ENCODE measurements at places on chromosomes 5 and 9.

GRCh38 chr9:135283671-135284070 lies 195.9 kb upstream of the PPP1R26 start:
- no peak for DNase-seq

DNA sequence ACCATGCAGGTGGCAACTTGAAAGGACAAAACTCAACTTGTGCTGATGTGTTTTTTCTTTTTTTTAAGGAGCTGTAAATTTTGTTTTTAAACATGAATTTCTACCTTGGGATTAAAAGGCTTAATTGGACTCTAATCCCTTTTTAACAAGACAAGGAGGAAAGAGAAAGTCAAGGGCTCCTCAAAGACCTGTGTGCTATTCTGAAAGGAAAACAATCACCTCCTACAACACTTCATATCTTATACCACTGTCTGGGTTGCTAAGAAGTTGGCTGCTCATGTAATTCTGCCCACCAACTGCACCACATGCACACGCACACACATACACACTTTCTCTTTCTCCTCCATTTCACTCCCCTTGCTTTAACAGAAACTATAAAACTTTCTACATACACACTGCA lies 78.6 kb downstream of the SH3RF2 start:
- DNase-seq, result no peak

DNA sequence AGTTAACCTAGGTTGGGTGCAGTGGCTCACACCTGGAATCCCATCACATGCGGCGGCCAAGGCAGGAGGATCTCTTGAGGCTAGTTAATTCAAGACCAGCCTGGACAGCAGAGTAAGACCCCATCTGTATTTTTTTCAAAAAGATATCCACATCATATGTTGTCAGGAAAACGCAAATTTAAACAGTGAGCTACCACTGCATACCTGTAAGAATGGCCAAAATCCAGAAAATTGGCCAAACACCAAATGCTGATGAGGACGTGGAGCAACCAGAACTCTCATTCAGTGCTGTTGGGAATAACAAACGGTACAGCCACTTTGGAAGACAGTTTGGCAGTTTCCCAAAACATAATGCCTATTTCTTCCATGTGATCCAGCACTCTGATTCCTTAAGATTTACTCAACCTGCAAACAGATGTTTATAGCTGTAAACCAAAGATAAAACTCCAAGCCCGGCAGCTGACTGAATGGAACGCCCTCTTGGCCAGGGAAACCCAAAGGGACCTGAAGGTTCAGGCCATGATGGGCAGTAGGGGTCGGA lies 12.4 kb downstream of the CEL start:
- DNase-seq, result no peak

DNA sequence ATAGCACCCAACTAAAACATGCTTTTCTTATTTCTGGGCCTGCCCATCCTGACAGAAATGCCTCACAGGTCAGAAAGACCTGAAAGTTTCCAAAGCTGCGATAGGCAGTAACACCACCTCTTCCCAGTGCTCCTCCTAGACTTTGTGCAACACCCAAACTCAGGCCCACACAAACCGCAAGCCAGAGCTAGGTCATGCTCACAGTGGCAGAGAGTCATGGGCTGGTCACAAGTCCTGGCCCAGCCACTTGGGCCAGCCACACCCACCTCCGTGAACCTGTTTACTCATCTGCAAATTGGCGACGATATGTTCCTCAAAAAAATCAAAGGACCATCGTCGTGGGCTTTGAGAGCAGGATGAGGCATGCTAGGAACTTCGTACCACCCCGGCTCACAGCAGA lies 44.0 kb upstream of the SLC25A51 start:
- no peak for DNase-seq

DNA sequence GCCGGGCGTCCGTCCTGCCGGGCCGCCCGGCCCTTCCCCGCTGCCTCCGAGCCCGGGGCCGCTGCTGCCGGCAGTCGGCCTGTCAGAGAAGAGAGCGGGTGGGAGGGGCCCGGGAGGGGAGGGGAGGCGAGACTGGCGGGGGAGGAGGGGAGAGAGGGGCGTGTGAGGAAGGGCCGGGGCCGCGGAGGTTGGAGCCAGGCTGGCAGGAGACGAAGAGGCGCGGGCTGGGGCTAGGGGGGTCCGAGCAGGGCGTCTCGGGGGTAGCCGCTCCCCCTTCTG lies 570 bp downstream of the CREBRF start:
- DNase-seq, result no peak

GRCh38 chr5:169939731-169940130 lies 40.6 kb downstream of the INSYN2B start:
- DNase-seq, result no peak

DNA sequence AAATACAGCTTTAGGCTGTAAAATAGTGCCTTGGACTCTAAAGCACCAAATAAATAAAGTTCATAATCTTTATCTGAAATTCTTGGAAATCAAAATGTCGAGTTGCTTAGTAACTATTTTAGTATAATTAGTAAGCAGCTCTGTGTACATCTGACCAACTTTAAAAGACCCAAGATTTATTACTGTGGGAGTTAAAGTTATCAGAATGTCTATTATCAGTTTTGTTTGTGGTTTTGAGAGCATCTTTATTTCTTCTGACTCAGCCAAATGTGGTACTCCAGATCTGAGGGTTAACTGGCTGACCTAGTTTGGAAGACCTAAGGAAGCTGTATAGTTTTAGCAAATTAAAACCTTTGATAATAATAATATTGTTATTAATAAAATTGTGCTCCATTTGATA lies 81.2 kb downstream of the PRLR start:
- DNase-seq, result no peak

DNA sequence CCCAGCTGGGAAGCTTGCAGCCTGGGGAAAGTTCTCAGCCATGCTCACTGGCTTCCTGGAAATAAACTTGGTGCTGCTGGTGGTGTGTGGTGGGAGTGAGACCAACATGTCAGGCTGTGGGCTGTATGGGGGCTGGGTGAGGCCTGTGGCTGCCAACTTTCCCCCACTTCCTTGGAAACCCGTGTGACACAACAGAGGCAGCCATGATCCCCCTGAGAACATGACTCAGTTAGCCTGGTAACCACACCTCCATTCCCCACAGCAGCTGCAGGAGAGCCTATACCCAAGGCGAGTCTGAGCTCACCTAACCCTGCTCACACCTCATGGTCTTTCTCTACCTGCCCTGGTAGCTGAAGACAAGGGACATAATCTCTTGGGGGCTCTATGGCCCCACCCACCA lies 72.7 kb upstream of the RGMB start:
- no peak for DNase-seq

- DNase-seq, result no peak
Measured at GRCh38 chr9:15103290-15103689, 193.1 kb upstream of the FREM1 start.

DNA sequence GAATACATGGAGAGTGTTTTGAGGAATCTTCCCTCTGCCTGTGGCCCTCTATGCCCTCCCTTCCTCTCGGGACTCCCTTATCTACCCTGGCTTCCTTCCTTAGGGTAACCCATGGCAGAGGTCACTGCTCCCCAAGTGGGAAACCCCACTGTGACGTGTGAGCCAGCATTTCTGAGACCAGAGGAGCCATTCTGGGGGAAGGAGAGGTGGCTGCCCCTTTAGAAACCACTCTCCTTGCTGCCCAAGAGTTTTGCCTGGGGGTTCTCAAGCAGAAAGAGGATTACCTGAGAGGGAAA lies 23.1 kb downstream of the CCNJL start:
- DNase-seq, result no peak

DNA sequence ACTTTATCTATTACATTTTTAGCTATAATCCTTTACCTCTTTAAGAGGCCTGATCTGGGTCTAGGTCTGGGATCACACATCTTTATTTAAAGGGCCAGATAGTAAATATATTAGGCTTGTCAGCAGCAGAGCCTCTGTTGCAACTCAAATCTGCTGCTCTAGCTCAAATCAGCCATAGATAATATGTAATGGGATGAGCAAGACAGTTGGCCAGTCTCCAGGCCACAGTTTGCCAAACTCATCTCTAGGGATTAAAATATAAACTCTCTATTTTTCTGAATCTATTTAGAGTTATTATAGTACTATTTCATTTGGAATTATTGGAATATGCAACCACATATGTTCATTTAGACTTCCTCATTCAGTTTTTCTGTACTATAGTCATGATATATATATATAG lies 115.9 kb upstream of the MINAR2 start:
- DNase-seq, result no peak

DNA sequence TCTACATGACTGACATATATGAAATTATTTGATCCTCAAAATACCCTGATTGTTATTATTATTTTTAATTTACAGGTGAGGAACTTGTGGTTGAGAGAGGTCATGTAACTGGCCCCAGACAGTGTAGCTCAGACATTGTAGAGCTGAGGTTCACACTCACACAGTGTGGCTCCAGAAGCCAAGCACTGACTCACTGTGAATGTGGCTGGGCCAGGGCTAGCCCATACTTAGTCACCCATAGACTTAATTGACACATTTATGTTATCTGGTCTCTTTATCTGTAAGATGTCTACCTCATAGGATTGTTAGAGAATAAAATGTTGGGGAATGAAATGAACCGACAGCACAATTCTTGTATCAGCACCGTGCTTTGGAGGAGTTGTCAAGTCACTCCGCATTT lies 24.9 kb upstream of the CCDC112 start:
- no peak for DNase-seq

GRCh38 chr9:120924698-120925534 lies 1.7 kb downstream of the TRAF1 start:
- no peak for DNase-seq

DNA sequence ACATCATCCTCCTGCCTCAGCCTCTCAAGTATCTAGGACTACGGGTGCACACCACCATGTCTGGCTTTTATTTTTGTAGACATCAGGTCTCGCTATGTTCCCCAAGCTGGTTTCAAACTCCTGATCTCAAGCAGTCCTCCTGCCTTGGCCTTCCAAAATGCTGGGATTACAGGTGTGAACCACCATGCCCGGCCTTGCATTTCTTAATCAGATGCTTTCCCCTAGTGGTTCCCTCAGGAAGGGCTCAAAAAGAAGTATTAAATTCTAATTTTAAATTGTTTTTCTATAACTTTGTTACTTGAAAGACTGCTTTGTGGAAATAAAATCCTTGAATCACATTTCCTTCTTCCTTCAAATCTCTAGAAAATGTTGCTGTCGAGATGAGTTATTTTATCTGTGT lies 79.5 kb upstream of the ROR2 start:
- DNase-seq, result no peak

DNA sequence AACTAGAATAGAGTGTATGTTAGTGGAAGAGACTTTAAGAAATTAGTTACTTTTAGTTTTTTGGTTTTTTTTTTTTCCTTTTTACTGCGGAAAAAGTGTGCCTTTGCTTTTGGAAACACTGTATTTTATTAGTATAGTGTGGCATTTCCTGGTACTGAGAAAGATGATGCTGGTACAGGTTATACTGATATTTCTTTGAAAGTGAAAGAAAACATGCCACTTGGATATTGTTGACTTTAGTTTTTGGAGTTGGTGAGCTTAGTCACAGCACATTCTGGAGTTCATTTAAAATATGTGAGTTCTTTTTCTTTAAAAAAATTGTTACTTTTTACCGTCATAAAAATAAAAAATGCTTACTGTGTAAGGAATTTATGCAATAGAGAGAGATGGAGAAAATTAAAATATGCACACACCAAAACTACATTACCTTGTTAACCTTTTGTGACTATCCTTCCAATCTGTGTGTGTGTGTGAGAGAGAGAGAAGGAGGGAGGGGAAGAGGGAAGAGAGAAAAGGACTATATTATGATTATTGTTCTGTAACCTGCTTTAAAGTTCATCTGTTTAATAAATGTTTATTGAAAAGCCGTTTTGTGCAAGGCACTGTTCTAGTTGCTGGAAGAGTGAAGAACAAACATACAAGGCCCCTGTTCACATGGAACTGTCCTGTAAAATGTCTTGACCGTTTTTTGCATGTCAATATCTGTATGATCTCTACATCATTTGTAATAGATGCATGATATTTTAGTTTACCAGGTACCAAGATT lies 1.9 kb downstream of the UGCG start:
- no peak for DNase-seq

- no peak for DNase-seq
Measured at GRCh38 chr9:104948277-104948676, 20.3 kb upstream of the ABCA1 start.

Data from mesenteric fat pad (tissue), 1 donor.